GM13977 (cell line): ENCODE measurements at places on chromosomes 7 and 10.
A peak's percentile ranks its signal among the peaks of the same experiment; 100 is the strongest.

DNA sequence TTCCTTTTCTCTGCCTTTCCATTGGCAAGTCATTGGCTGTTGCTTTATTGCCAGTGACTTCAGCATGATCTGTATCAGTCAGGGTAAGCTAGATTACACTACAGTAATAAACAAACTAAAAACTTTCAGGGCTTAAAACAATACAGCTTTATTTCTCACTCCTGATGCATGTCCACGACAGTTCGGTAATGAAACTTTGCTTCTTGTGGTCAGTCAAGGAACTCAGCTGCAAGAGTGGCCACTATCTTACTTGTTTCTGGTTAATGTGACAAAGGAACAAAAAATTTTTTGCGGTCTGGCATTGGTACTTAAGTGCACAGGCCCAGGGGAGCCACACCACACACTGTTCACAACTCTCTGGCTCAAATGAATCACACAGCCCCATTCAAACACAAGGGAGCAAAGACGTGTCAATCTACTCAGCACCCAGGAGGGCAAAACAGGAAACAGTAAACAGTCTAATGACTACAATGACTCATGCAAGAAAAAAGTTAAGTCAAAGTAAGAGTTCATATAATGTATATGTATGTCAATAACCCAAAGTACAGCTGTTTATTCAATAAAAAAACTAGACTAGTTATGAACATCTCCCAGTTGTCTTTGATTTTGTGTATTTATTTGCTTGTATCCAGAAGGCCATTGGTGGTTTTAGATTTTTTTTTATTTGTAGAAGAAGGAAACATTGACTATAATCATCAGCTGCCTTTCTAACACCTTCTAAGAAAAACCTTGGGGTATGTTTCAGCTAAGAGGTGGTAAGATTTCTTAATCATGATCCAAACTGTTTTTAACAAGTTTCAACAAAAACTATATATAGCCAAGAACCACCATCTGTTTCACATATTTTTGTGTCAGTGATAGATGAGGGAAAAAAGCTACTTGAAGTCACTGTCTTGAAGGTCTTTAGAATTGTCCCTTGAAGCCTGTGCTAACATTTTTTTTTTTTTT, 134.4 kb upstream of the FAM3C start:
- DNase-seq, result peak; percentile 61

DNA sequence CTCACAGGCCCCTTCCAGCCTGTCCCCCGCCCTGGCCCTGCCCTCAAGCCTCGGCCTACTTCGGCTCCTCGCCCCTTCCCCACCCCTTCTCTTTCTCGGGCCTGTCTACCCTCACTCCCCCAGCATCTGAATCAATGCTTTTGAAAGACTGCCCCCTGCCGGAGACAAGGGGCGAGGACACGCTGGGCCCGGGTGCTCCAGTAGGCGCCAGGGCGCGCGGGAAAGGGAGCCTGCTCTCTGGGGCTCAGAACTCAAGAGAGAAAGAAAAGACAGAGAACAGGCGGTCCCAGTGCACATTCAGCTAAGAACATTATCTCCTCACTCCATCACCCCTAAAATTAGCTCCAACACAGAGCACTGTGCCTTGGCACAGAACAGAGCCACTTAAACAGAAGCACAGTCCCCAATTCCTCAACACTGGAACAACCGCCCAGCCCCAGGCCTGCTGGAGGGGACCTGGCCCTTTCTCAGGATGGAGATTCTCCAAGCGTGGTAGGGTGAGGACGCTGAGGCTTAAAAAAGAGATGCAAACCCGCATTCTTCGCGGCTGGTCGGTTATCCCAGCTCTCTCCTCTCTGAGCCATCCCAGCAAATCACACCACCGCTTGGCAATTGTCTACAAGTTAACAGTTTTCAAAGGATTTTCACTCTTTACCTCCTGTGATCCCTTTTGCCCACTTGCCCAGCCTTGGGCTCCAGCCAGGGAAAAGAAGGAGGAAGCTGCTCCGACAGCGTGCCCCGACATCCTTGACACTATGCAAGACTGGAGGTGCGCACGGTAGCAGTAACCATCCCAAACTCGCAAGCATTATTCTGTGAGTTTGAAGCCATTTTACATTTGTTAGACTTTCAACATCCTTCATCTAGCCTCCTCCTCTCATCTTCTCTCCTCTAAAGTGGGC, 2.1 kb downstream of the GIGYF1 start:
- DNase-seq, result peak; percentile 90

GRCh38 chr7:3112479-3113134, 68.9 kb upstream of the CARD11 start:
- no peak for DNase-seq

- DNase-seq, result no peak
These were observed 59.6 kb upstream of the PITRM1 start for GRCh38 chr10:3231951-3232730.

GRCh38 chr10:105586451-105587098, 945.5 kb downstream of the SORCS3 start:
- DNase-seq, result no peak

DNA sequence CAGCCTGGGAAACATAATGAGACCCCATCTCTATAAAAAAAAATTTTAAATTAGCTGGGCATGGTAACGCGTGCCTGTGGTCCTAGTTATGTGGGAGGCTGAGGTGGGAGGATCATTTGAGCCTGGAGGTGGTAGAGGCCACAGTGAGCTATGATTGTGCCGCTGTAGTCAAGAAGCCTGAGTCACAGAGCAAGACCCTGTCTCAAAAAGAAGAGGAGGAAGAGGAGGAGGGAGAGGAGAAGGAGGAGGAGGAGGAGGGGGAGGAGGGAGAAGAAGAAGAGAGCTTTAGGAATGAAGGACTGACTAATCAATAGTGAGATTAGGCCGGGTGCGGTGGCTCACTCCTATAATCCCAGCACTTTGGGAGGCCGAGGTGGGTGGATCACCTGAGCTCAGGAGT, 111.8 kb upstream of the KMT2E start:
- no peak for DNase-seq
